ENCODE measurements at places on chromosomes 16 and 17.

DNA sequence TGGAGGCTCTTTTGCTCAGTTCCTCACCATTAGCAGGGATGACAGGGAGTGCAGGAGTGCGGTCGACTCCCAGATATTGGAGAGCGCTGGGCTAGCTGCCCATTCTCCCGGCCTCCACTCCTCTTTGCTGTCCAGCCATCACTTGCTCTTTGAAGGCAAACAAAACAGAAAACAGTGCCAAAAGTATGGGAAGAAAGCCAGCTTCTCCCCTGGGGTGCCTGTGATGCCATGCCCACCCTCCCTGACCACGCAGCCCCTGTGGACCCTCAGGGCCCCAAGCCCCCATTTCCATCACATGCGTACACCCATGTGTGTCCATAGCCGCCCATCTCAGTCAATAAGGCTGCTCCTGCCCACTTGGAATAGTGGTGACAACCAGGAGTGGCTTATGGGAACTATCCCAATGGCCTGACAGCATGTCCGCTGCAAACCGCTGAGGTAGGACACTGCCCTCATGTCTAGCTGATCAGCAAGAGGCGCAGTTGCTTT is 30.0 kb downstream of the MAPT start:
- DNase-seq: no peak

- no peak for DNase-seq
Measured at GRCh38 chr17:44916781-44917241, 1.5 kb upstream of the GFAP start.

DNA sequence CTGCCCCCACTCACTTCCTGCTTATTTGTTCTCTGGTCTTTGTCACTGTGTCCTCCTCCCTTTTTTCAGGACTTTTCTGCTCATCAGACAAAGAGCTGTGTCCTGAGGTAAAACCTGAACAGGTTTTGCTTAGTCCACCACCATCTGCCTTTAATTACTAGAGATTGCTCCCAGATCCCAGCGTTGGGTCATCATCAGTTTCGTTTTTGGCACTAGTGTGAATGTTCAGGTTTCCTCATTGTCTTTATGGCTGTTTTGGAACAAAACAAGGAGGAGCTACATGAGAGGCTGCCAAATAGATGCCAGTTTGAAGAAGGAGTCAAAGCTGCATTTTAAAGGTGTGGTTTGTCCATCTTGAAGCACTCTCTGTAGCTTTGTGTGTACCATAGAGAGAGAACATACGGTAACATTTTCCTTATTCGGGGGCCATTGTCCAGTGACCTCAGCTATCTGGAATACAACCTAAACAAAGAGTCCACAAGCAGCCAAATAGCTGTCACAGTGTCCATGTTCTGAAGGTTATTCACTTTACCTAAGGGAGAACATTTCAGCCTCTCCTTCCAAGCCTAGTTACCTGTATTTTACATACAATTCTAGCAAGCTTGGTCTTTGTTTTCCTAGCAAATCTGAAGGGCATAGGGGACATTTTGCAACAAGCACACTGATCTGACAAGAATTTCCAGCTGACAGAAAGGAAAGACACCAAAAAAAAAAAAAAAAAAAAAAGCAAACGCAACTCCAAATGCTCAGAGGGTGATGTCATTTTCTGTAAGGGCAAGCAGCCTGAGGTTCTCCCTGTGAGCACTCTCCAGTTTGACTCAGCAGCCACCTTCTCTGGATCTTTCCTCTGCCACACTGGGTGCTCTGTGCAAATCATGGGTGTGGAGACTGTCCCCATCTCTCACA is 196.1 kb downstream of the NTN1 start:
- DNase-seq: no peak

GRCh38 chr17:13230350-13231264 is 212.8 kb upstream of the ELAC2 start:
- DNase-seq: no peak

DNA sequence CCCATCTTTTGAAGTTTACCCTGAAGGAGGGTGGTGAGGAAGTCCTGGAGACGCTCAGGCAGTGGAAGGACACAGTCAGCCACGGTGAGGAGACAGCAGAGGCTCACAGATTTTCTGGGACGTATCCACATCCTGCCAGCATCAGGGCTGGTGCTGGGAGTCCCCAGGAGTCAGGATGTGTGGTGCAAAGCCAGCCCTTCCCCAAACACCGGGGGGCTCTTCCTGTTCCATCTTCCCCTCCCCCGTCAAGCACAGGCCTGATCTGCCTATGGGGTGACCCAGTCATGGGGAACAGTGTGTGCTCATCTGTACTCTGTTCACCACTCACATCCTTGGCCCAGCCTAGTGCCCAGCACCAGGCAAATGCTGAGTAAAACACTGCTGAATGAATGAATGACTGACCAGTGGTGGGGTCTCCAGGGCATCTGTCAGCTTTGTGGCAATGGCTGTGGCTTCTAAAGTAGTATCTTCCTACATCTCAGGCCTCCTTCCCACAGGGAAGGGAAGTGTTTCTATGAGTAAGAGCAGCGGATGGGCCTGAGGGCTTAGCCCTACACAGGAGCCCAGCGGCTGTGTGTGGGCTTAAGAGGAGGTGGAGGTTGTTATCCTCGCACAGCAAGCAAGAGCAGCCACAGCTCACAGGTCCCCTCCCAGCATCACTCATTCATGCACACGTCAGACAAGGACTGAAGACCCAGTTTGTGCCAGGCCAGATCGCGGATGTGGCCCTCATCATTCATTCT is 23.3 kb downstream of the NOS2 start:
- DNase-seq: no peak

- DNase-seq: no peak
Measured at GRCh38 chr16:976389-976931, 5.1 kb upstream of the SOX8 start.

- no peak for DNase-seq
Measured at GRCh38 chr17:17892009-17892408, 55.2 kb upstream of the SREBF1 start.

DNA sequence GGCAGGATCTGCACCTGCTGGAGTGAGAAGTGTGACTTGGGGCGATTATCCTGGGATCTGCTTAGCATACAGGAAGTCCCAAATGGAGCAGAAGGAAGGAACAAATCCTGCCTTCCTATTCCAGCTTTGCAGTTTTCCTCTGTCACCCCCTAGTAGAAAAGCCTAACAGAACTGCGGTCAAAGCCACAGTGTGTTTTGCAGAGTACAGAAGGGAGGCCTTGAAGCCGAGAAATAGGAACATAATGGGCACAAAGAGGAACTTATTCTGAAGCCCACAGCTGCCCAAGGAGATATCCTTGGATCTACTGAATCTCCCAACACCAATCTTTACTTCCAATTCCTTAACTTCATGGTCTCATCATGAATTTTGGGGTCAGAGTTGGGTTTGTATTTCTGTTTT is 8.5 kb downstream of the KRTAP1-5 start:
- DNase-seq: no peak

GRCh38 chr16:66902648-66903543 is 15.8 kb downstream of the CDH16 start:
- no peak for DNase-seq

DNA sequence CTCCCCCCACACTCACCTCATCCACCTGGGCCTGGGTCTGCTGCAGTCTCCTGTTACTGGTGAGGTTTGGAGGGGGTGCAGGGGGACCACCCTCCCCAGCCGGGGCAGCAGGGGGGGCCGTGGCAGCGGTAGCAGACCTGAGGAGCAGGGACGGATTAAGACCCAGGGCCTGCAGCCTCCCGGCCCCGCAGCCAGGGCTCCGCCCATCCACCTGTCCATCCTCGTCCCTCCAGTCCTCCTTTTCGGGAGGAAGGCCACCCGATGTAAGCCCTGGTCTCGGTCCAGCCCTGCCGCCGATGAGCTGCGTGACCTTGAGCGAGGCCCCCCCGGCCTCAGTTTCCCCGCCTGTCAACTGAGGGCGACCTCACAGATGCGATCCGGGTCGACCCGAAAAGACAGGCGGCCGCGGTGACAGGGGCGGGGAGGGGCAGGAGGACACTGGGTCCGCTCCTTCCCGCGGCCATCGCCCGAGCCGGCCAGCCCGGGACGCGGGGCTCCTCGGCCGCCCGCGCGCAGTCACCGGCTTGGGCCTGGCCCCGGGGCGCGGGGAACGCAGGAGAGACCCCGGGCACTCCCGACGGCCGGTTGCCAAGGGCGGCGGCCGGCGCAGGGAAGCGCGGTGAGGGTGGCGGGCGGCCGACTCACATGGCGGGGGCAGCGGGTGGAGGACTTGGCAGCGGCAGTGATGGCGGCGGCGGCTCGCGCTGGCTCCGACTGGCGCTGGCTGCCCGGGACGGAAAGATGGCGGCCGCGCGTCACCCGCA is at the start of gene VAMP2:
VAMP2 (minus strand) TSS at position 716 of the 764 bp plus-strand sequence; CDS start at position 647, 69 bp downstream.
- DNase-seq: peak; percentile 83

GRCh38 chr17:55117164-55117563 is 147.6 kb upstream of the HLF start:
- DNase-seq: no peak

DNA sequence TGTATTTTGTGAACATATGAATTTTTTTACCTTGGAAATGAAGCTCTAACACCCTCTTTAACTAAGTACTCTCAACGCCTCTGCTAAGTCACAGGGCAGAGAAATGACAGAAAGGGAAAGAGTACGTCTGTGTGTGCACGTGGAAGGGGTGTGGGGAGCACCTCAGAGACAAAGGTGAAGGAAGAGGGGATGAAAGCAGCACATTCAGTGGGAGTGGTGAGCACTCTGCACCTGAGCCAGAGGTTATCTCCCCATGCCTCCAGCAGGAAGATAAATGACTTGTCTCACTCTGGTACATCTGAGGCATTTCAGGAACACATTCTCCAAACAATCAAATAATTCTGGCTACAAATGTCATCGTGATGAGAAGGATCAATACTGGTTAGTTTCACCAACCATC is 15.0 kb downstream of the GNA13 start:
- no peak for DNase-seq

DNA sequence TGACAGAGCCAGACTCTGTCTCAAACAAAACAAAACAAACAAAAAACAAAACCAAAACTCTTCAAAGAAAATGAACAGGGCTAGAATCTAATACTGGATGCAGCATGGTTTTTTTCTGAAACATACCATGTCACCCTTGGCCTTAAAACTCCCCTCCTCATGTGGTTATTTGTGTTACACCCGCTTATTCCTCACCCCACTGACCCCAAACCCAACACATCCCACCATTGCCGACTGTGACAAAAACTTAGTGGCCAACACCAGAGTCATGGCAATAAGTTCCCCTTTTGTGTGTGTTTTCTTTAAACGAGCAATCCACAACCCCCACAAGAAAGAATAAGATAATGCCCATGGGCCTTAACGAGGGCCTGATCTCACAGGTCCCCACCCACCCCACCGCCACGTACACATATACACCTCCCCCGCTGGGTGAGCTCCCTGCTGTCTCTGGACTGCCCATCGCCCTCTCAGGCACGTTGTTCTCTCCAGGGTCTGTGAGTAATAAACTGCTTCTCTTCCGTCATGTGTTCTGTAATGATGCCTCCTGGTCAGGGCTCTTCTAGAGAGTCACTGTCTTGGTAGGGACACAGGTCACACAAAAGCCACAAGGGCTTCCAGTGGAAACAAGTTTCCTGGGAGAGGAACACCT is 16.8 kb upstream of the ENGASE start:
- DNase-seq: no peak

DNA sequence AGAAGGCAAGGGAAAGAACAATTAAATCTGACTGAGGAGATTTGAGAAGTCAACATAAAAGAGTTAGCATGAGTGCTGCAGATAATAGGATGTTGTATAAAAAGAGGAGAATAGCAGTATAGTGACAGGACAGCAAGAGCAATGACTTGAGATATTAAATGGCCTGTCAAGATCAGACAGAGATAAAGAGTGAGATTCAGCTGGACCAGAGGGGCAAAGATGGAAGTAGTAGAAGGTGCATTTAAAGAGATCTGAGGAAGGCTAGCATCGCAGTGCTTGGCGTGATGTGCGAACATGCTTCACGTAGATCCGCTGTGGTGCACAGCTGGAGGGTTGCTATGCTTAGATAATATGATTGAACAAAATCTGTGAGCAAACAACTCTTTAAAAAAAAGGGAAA is 1422.6 kb upstream of the CDH8 start:
- DNase-seq: no peak

DNA sequence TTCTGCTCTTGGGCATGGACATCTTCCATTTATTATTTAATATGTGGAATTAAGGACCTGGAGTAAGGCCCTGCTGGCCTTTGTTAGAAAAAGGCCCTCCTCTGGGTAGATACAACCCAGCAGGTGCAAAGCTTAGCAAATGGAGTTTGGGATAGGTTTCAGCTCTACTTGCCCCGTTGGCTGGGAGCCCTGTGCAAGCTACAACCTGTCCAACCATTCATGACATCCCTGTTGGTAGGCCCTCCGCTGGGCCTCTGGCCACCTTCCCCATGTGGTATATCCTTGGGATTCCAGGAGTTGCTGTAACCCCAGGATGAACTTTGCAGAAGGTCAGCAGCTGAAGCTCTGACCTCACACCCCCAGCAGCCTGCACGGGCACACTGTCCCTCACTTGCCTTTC is 6.4 kb downstream of the NGFR start:
- no peak for DNase-seq

GRCh38 chr17:29505836-29506235 is 61.0 kb downstream of the ABHD15 start:
- no peak for DNase-seq

GRCh38 chr16:70687102-70687511 is 1.3 kb upstream of the MTSS2 start:
- DNase-seq: no peak

GRCh38 chr17:82384730-82385481 is 13.3 kb downstream of the UTS2R start:
- no peak for DNase-seq
